Fibroblast of skin of back (primary cell): ENCODE measurements at places on chromosomes 5 and 9.

- DNase-seq: no peak
These were observed 77.1 kb upstream of the RASEF start for GRCh38 chr9:83140061-83140460.

- peak; percentile 62 for DNase-seq
These were observed 31.8 kb downstream of the FABP6 start for GRCh38 chr5:160260881-160261815.

DNA sequence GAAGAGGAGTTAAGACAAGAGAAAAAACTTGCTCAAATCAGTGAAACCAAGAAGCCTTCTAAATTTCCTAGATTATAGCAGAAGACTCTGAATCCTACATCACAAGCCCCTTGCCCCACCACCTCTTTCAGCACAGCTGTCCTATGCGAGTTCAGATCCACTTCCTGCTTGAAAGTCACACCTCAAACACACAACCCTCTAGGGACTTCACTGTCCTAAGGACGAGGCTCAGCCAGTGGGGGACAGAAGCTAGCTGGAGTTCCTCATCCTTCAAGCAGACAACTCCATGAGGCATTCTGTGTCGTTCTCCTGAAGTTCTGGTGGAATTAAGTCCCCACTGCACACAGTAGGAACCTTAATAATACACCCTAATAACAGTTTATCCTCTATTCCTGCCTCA, 44.3 kb downstream of the NRG2 start:
- DNase-seq: no peak

DNA sequence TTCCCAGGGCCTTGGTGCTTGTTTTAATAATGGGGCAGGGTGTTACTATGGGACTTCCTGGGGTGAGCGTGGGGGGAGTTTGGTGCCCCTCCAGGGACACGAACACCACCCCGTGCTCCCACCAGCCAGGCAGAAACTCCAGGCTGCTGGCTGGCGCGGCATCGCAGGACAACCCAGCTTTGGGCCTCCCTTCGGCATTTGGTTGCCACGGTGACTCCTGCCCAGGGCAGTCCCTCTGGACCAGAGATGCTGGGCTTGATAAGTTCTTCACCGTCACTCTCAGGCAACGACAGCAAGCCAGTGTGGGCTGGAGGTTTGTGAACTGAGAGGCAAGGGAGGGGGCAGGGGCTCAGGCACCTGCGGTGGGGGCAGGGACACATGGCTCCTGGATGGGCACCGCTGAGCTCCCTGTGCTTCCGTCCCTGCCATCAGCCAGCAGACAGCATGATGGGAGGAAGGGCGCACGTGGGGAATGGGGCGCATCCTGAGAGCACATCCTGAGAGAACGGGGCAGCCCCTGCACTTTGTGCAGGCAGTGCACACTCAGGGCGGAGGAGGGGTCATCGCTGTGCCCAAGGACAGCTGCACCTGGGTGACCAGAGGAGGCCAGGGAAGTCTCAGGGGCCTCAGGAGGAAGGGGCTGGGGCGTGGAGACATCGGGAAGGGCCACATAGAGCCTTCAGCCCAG, 116.4 kb downstream of the RXRA start:
- peak; percentile 64 for DNase-seq

DNA sequence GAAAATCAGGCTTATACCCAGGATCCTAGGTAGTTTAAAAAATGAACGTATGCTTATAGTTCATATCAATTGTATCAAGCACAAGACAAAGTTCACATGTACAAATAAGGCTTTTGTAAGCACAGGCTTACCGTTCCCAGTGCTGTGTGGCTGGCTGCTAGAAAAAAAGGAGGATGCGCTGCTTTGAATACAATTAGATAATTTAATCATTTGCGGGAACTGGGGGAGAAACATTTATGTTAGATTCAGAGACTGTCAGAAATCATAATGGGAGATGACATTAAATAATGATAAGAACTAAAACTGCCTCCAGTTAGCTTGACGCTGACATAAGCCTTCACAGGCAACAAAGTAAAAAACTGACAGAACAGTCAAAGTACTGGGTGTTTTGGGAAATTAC, 93.2 kb downstream of the FNBP1 start:
- no peak for DNase-seq

GRCh38 chr5:124841829-124842712, 95.6 kb upstream of the ZNF608 start:
- DNase-seq: peak; percentile 32

- no peak for DNase-seq
These were observed 178.0 kb upstream of the DMAC1 start for GRCh38 chr9:7977586-7977985.

DNA sequence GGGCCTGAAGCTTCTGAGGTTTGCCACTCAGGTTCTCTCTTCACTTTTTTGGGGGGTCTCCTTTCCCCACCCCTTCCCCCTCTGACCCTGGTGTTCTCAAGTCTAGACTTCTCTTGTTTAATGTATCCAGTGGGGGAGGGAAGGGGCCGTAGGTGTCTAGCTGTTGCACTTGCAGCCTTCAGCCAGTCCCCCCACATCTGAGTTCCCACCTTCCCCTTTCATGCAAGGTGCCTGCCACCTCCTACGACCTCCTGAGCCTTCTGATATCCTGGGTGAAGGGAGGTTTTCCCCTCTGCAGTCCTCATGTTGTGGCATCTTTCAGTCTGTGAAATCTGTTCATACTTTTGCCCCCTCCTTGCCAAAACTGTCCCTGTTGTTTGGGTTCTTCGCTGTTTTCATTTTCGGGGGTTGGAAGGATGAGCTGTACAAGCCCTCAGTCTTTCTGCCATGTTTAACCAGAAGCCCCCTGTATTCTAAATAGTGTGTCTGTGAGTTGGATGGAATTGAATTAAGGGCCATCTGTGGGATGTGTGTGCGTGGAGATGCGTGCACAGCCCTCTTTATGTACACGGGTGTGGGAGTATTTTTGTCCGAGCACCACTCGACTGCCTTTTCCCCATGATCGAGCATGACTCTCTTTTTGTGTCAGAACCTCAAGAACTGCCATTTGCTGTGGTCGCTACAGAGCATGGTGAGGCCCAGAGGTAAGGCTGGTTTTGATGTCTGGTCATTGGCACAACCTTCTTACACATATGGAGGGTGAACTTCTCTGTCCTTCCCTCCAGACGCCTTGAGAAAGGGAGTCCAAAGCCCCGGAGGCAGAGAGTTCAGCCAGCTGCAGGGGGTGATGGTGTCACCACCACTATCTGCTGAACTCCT, 23.6 kb downstream of the PRRC2B start:
- DNase-seq: no peak

DNA sequence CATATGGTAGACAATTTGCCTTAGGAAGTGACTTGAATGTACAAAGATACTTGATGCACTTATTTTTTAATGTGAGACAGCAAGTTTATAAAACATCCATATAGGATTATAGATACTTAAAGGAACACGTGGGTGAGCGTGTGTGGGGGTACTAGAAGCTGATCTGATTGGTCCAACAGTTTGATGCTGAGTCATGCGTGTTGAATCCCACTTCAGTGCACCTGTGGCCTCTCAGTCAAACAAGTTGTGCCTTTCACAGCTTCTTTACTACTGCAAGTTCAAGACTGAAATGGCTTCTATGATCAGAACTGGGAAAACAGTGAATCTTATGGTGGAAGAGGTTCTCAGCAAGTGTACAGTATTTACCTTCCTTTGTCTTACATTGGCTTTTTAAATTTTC, 98.9 kb downstream of the MAP1B start:
- DNase-seq: no peak

DNA sequence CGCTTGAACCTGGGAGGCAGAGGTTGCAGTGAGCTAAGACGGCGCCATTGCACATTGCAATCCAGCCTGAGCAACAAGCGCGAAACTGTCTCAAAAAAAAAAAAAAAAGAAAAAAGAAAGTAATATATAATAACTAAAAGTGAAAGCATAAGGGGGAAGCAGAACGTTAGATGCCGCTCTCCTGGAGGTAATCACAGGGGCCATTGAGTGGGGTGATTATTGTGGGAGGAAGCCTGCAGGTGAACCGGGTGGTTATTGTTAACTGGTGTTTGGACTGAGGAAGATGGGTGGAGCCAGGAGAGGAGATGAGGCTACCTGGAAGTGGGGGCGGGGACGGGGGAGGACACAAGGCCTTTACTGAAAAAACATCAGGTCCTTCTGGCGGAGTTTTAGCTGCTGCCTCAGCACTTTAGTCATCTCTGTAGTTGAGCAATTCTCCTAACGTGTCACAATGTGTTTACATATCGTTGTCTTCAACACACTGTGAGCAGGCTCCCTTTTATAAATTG, 5.3 kb upstream of the TJP2 start:
- no peak for DNase-seq

DNA sequence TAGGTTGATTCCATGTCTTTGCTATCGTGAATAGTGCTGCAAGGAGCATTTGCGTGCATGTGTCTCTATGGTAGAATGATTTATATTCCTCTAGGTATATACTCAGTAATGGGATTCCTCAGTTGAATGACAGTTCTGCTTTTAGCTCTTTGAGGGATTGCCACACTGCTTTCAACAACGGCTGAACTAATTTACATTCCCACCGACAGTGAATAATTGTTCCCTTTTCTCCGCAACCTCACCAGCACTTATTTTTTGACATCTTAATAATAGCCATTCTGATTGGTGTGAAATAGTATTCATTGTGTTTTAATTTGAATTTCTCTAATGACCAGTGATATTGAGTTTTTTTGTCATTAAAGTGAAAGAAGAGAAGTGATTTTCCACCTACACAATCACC, 18.5 kb downstream of the IFNA5 start:
- no peak for DNase-seq
